ENCODE measurements at places on chromosomes 1 and 21.

- DNase-seq, result no peak
Measured at GRCh38 chr1:216223486-216223885, 199.8 kb downstream of the USH2A start.

DNA sequence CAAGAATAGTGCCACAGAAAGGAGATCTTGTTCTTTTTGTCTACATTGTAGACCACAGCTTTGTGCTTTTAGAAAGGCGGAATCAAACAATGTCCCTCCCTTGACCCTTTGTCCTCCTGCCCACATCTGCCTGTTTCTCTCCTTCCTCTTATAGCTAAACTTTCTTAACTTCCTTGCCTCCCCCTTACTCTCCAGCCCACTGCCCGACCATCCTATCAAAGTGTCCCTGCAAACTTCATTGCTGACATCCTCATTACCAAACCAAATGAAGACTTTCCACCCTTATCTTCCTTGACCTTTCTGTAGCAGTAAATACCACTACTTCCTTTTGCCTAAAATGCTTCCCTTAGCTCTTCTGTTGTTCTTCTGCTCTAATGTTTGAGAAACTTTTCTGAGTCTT is 5.0 kb downstream of the SELP start:
- DNase-seq, result no peak

DNA sequence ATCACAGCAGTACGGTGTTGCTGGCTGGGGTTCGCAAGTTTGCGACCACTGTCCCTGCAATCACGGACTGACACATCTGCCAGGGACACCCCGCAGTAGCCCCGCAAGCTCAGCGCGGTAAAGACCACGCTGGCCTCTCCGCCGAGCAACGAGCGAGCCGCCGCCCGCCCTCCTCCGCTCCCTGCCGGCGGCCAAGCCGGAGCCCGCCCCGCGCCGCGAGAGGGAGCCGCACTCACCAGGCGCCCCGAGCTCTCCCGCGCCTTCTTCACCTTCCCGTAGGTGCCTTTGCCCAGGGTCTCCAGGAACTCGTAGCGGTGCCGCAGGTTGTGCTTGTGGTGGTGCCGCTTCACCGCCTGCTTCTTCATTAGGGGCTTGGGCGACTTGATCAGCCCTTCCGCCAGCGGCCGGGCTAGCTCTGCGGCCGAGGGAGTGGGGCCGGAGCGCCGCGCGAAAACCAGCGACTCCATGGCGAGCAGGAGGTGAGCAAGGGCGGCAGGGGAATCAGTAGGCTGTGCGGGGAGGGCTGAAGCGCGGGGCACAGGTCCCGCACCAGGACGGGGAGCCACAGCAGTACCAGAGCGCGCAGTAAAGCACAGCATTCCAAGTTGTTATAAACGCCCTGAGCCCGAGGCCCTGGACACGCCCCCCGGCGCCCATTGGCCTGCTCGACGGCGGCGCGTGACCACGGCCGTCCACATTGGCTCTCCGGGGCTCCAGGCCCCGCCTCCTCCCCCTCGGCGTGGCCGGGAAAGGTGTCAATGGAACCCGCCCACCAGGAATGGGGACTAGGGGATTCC is at the start of gene NUAK2:
TSS of gene NUAK2 (minus strand) at position 584 of the 797 bp plus-strand sequence. CDS start at position 467, 117 bp downstream.
- DNase-seq, result peak; percentile 44

DNA sequence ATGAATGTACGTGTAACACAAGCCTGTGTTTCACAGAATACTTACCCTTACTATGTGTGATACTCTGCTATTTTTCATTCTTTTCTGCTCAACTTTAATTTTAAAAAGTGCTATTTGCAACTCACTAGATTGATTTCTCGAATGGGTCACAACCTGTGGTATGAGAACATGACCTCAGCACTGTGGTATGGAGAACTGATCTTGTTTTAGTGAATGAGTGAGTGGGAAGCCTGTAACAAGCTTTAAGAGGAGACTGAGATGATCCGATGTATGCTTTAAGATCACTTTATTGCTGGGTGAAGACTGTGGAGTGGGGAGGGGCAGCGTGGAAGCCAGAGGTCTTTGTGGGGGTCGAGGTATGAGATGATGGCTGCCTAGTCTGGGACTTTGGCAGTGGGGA is 21.6 kb downstream of the MECR start:
- DNase-seq, result no peak

- DNase-seq, result peak; percentile 96
Measured at GRCh38 chr1:62436039-62436465, 797 bp upstream of the USP1 start.

- no peak for DNase-seq
Measured at GRCh38 chr1:30054126-30054525, 669.3 kb downstream of the MATN1 start.

DNA sequence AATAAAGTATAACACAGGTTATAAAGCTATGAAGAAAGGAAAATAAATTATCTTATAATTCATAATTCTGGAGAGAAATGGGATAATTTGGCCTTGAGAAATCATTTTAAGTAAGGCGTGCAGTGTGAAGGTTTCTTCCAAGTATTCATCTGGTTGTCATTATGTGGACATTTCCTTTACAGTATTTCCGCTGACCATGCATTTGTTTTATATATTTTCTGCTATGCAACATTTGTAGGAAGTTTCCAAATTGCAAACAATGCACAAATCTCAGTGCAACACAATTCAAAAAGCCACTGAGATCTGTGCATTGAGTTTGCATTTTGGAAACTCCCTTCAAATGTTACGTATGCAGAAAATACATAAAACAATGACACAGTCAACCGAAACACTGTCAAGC is 17.8 kb downstream of the ZNF670 start:
- DNase-seq, result no peak

GRCh38 chr1:101483982-101484688 is 247.3 kb downstream of the S1PR1 start:
- no peak for DNase-seq

DNA sequence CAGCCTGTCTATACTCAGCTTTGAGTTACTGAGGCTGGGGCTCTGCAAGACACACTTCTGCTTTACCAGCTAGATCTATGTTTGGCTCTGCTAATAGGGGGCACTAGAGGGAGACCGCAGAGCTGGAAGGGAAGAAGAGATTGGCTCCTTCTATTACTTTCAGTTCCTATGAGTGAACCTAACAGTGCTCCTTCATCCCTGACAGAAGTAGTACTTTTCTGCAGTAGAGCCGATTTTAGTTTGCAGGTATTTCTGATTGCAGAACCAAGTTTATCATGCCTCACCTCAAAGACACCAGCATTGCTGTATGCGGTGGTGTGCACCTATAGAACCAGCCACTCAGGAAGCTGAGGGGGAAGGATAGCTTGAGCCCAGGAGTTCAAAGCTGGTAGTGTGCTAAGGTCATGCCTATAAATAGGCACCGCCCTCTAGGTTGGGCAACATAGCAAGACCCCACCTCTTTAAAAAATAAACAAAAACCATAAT is 5.7 kb upstream of the ZDHHC18 start:
- DNase-seq, result no peak

DNA sequence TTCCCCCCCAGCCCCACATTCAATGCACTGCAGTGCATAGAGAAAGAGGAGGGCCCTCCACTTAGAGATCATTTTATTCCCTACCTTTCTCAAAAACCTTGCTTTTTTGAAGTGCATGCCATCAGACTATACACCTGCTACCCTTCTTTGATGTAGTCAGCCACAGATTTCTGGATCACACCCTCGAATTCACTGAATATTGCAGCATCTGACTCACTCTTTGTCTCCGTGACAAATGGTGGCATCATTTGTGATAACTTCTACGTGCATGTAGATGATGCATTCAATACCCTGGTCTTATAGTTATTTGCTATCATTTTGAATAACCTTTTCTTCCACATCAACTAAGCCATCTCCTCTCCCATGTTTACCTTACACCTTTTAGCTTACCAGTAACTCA is 310.3 kb upstream of the SGIP1 start:
- no peak for DNase-seq

DNA sequence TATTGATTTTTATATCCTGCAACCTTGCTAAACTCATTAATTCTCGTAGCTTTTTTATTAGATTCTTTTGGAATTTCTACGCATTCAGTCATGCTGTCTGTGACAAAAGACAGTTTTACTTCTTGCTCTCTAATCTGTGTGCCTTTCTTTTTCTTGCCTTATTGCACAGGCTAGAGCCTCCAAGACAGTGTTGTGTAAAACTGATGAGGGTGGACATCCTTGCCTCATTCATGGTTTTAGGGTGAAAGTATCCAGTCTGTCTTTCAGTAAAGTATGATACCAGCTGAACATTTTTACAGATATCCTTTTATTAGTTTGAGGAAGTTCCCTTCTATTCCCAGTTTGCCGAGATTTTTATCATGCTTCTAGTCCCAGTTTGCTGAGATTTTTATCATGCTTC is 133.8 kb downstream of the HS2ST1 start:
- DNase-seq, result no peak

GRCh38 chr1:62426237-62426636 is 10.6 kb upstream of the USP1 start:
- DNase-seq, result no peak

- DNase-seq, result no peak
Measured at GRCh38 chr1:112524251-112524650, 15.5 kb downstream of the WNT2B start.

DNA sequence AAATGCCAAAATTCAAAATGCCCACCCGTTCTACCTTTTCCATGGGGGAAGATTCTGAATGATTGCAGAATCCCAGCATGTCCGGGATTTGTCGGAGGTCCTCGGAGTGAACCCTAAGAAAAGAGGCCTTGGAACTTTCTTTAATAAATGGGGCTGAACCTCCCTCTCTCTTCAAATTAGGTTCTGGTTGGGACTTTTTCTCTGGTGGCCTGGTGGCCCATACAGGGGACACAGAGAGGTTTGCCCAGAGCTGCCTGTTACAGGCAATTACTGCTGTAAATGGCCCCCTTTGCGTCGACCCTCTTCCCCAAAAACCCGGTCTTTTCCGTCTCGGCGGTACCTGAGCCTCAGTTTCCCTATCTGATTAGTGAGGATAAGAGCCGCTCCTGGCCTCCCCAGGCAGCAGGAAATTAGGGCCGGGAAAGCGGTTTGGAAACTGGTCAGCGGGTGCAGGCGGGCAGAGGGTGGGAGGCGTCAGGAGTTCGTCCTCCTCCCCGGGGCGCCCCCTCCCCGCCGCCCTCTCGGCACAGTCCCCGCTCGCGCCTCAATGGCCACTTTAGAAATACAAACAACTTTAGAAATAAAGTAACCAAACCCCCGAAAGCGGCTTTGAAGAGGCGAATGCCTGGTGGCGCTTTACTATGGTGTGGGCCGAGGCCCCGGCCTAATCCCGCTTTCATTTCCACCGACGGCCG is 15.6 kb downstream of the PAX7 start:
- DNase-seq, result no peak

- no peak for DNase-seq
Measured at GRCh38 chr1:60503266-60503925, 429.8 kb upstream of the C1orf87 start.

DNA sequence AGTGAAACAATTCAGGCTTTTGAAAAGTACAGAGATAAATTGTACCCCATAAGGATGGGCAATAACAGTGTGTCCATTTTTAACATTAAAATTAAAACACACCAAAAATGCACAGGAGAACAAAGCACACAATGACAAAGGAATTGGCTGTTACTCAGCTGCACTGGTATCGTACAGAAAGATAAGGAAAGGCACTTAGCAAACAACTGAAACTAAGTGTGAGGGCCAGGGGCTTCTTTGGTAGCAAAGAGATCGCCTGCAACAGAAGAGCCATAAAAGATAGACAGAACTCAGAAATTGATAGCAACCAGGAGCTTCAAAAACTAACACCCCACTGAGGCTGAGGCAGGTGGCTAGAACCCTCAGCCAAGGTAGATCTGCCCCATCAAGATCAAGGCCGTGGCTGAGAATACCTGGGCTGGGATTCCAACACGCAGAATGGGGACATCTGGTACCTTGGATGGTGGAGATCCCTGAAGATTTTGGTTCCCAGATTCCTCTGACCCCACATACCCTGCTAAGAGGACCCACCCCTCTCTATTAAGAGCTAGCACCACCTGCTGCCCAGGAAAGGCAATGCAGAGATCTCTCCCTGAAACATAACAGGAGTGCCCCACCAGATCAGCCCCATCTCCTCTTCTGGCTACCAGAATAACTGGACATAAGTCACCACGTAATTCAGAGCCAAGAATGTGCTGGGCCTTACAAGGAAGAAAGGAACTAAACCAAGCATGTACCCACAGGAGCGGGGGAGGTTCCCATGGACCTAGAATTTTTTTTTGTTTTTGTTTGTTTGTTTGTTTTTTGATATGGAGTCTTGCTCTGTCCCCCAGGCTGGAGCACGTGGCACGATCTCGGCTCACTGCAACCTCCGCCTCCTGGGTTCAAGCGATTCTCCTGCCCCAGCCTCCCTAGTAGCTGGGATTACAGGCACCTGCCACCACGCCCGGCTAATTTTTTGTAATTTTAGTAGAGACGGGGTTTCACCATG is 16.2 kb downstream of the PLEKHO1 start:
- DNase-seq, result peak; percentile 20

Measured in activated naive CD4-positive, alpha-beta T cell (primary cell).